A549 (cell line): ENCODE measurements at places on chromosomes 3 and 15. TPM values are rescaled to one million over a fixed set of nuclear protein-coding genes. Genes with fewer than 3 reads are reported as not detected.
A peak's percentile ranks its signal among the peaks of the same experiment; 100 is the strongest.

DNA sequence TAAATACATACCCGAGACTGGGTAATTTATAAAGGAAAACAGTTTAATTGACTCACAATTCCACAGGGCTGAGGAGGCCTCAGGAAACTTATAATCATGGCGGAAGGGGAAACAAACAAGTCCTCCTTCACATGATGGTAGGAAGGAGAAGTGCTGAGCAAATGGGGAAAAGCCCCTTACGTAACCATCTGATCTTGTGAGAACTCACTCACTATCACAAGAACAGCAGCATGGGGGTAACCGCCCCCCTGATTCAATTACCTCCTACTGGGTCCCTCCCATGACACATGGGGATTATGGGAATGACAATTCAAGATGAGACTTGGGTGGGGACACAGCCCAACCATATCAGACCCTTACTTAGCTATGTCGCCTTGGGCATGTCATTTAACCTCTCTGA, 27.7 kb downstream of the SCG3 start:
- no peak for DNase-seq

GRCh38 chr3:84039099-84039498, 919.7 kb upstream of the CADM2 start:
- no peak for DNase-seq

DNA sequence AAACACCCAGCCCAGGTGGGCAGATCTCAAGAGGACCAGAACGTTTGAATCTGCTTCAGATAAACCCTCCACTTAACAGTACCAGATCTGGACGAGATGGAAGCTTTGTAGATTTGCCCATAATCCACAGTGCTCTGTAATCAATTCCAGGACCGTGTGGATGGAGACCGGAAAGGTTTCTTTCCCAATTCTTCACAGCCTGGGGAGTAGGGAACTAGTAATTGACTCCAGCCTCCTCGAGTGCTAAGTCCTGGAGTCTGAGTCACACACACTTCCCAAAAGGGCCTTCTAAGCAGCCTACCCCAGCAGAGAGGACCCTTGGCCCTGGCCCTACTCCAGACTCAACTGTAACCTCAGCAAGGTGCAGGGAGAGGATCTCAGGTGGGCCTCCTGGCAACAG, 56.2 kb upstream of the TSEN2 start:
- DNase-seq, result no peak

The OR4M2 gene
- 0.15 TPM in 2 of 3 replicates, not detected in the other for polyA plus RNA-seq

GRCh38 chr3:147589016-147589415, 179.9 kb downstream of the ZIC1 start:
- DNase-seq, result no peak

DNA sequence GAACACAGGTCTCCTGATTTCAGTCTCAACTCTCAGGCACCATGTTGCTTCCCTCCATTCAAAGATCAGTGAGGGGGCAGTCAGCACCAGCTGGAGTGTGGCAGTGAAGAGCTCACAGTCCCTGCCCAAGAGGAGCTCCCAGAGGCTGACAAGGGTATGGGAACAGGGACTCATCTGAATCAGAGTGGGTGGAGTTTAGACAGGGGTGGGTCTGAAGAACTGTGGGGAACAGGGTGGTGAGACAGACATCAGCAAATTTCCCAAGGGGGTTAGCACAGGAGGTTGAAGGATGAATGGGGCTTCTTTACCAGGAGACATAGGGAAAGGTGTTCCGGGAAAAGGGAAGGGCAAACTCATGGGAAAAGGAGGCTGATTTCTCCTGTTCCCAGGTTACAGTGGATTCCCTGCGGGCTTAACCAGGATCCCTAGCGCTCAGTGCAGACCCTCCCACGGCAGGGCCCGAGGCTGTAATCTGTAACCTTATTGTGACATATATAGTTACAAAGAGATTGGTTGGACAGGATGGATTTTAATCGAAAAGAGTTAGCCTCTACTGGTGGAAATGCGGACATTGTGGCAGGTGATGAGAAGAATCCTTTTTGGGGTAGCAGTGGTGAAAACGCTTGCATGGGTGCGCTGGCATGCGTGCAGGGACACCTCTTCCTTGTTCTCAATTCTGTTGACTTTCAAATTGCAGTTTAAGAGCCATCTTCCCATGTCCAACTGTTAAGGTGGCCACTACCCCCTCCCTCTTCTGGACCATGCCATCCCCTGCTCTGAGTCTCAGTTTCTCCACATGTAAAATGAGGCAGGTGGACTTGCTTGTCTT, 160.3 kb downstream of the SMAD6 start:
- DNase-seq, result peak; percentile 40

- DNase-seq, result no peak
These were observed 37.2 kb downstream of the AP4E1 start for GRCh38 chr15:50945725-50946124.

GRCh38 chr3:123285479-123285878, 83.7 kb downstream of the SEC22A start:
- no peak for DNase-seq

DNA sequence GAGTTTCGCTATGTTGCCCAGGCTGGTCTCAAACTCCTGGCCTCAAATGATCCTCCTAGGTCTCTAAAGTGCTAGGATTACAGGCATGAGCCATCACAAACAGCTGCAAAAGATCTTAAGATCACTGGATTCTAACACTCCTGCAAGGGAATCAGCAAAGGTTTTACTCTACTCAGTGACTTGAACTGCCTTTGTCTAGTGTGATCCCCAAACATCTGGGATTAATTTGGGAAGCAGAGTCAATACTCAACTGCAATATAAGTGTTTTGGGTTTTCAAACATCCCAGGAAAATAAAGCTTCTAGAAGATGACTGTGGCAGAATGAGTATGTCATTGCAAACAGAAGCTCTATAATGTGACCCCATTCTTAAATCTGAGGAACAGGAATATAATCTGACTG, 7.2 kb downstream of the SPG21 start:
- no peak for DNase-seq

The SPRED1 gene
- 5.5 to 6.0 TPM (median 5.9 TPM) in 3 replicates for polyA plus RNA-seq

The CYP11A1 gene
- 0.06 TPM in 1 of 3 replicates, not detected in the others for polyA plus RNA-seq

GRCh38 chr15:60326343-60326742, 71.4 kb downstream of the ANXA2 start:
- DNase-seq, result no peak

DNA sequence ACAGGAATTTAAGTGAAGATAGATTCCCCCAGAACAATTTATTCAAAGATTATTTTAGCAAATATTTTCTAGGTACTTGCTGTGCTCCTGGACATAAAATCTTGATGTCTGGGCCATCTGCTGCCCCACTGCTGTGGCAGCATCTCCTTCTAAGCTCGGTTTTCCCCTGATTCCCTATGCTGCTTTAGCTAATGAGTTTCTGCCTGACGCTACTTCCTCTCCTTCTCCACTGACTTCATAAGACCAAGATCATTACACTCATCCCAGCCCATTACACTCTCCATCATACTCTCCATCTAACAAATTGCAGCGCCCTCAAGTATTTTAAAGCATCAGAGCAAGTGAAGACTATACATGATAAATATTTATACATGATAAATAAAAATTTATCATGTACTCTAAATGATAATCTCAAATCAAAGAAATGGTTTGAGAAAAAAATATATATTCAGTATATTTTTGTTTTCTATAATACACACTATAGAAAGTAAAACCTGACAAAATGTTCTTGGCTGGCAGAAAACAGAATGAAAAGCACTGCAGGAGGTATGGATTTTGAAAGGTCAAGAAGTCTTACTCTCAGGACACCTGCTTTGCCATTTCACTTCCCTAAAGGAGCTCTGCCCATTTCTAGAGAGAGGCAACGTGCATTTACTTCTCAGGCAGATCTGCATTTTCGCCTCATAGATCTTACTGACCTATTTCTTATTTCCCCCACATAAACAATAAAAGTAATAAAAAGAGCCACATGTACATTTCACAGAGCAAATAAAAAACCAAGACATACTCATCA, 232.0 kb downstream of the KCNMB2 start:
- no peak for DNase-seq

DNA sequence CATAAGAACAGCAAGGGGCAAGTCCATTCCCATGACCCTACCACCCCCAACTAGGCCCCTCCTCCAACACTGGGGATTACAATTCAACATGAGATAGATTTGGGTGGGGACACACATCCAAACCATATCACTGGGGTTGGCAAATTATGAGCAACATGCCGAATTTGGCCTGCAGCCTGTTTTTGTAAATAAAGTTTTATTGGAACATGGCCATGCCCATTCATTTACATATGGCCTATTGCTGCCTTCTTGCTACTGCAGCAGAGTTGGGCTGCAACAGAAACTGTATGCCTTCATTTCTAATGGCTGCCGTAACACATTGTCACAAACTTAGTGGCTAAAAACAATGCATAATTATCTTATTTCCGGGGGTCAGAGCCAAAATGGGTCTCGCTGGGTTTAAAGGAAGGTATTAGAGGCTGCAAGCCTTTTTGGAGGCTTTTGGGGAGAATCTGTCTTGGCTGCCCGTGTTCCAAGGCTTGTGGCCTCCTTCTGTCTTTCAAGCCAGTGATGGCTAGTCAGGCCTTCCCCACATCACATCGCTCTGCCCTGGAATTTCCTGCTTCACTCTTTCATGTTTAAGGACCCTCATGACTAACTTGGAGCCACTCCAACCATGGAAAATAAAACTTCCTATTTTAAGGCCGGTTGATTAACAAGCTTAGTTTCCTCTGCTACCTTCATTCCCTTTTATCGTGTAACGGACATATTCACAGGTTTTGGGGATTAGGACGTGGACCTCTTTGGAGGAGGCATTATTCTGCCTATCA, 428.5 kb upstream of the PROK2 start:
- DNase-seq, result no peak

- DNase-seq, result no peak
These were observed 61.0 kb downstream of the GPR160 start for GRCh38 chr3:170098753-170099152.

DNA sequence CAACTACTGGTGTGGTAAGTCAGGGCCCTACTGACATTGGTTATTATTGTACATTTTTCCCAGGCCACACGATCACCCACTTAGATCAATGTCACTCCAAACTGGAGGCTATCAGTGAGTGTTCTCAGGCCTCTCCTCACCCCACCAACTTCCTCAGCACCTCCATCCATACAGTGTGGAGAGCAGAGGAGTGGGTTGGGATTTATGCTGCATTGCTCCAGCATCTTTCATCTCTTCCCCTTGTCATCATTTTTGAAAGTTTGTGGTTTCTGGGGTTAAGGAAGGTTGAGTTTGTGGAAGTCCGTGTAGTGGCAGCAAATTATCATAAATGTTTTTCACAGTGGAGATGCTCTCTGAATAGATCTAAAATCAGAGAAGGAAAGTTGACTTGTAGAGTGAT, 60.2 kb downstream of the TLNRD1 start:
- DNase-seq, result no peak

DNA sequence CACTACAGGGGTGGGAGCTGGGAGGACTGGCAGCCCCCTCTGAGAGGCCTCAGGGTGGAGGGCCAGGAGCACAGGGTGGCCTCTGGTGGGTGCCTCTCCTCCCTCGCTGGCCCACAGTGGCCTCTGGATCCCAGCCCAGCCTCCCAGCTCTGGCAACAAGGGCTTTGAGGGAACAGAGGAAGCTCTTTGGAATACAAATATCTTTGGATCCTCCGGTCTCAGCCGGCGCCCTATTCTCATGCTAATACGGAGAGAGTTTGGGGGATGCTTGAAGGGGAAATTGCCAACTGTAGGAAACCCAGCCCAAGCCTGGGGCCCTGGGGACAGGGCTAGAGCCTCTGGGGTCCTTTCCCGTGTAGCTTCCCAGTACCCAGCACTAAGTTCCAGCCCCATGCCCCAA, 33.4 kb upstream of the INSYN1 start:
- DNase-seq, result no peak

DNA sequence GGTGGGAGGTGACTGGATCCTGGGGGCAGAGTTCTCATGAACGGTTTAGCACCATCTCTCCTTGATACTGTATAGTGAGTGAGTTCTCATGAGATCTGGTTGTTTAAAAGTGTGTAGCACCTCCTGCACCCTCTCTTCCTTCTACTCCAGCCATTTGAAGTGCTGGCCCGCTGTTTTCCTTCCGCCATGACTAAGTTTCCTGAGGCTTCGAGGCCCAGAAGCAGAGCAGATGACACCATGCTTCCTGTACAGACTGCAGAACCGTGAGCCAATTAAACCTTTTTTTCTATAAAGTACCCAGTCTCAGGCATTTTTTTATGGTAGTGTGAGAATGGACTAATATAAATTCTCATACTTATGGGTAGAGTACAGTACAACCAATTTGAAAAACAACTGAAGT, 123.6 kb upstream of the BHLHE40 start:
- DNase-seq, result no peak

GRCh38 chr3:158181096-158181495, 71.2 kb downstream of the RSRC1 start:
- no peak for DNase-seq

The ERICH6 gene
- polyA plus RNA-seq, result 0.12 to 0.18 TPM in 2 of 3 replicates, not detected in the other

DNA sequence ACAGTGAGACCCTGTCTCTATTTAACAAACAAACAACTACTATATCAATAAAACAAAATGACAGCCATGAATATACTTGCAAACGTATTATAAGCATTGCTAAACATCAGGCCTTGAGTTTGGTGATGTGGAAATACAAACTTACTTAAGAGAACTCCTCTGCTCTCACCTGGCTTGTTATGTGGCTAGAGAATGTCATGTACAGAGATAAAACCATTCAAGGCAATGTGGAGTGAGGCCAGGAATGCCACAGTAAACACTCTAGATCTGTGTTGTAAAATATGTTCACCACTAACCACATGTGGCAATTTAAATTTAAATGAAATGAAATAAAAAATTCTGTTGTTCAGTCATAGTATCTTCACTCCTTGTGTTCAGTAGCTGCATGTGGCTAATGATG, 22.7 kb upstream of the RARB start:
- DNase-seq, result no peak

The MAGI1 gene
- 4.0 to 5.1 TPM (median 4.7 TPM) in 3 replicates for polyA plus RNA-seq

DNA sequence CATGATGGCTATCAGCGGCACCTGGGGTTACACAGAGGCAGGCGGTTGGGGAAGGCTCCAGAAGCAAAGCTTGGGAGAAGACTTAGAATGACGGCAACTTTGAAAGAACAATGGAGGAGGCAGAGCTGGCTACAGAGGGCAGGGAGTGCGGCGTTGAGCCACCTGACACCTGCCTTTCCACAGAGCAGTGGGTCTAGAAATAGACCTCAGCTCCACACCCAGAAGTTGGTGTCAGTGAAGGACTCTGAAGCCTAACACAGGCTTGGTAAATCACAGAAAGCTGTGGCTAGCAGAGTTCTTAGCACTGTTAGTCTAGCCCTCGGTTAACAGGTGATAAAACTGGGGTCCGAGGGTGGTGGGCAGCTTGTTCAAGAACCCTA, 23.1 kb upstream of the EHD4 start:
- no peak for DNase-seq

GRCh38 chr3:187186801-187187421, 10.4 kb upstream of the RTP1 start:
- DNase-seq, result no peak

GRCh38 chr3:15973940-15974339, 176.2 kb upstream of the ANKRD28 start:
- DNase-seq, result no peak
